Activated CD4-positive, alpha-beta T cell treated with anti-CD3 and anti-CD28 coated beads for 1 hour (primary cell): ENCODE measurements at places on chromosomes 4 and X.

GRCh38 chr4:100162027-100162685 is 28.1 kb downstream of the DDIT4L start:
- DNase-seq: no peak

- DNase-seq: no peak
These were observed 89.8 kb upstream of the ADGRG2 start for GRCh38 chrX:19212037-19212436.

GRCh38 chr4:36206012-36206411 is 38.3 kb downstream of the ARAP2 start:
- no peak for DNase-seq

GRCh38 chrX:23890933-23891332 is 16.8 kb downstream of the APOO start:
- DNase-seq: no peak

DNA sequence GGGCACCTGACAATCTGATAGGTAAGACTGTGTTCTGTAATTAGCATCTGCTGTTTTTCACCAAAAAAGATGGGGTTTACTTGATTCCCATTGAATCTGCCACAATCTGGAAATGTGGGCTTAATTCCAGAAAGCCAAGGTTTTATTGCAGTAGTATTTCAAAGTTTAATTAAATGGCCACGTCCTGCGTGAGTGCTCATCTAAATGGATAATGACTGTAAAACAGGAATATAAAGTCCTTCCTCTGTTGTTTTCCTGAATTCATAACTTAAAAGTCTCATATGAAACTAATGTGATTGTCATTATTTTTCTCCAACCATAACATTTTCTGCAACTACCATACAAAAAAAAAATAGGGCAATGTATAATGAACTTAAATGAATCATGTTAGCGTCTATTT is 2.4 kb downstream of the PGM2 start:
- DNase-seq: no peak

GRCh38 chr4:53527930-53528329 is 63.4 kb downstream of the LNX1 start:
- DNase-seq: no peak

GRCh38 chrX:108511721-108512120 is 72.1 kb downstream of the COL4A5 start:
- DNase-seq: no peak

- no peak for DNase-seq
These were observed 22.3 kb downstream of the UGT2A2 start for GRCh38 chr4:69617083-69617694.

GRCh38 chr4:69831270-69831627 is 28.7 kb downstream of the SULT1E1 start:
- no peak for DNase-seq

- DNase-seq: no peak
These were observed 414.1 kb downstream of the CENPC start for GRCh38 chr4:67131224-67131623.

- no peak for DNase-seq
These were observed 331.4 kb downstream of the ARHGAP24 start for GRCh38 chr4:85806334-85806733.

DNA sequence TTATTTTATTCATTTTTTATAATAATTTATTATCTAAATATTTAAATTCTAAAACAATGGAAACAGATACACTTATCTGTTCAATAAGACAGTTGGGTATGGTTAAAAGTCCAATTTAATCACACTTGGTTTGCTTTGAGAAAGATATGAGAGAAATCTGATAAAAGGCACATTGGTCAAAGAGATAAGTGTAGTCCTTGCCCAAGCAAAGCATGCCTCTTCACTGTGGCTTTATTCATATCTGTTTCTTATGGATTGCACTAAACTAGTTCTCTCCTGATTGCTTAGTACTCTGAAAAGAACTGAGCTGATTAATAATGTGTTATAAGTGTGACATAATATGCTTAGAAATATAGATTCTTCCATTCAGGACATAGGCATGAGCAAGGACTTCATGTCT is 39.8 kb downstream of the CXCL1 start:
- no peak for DNase-seq

DNA sequence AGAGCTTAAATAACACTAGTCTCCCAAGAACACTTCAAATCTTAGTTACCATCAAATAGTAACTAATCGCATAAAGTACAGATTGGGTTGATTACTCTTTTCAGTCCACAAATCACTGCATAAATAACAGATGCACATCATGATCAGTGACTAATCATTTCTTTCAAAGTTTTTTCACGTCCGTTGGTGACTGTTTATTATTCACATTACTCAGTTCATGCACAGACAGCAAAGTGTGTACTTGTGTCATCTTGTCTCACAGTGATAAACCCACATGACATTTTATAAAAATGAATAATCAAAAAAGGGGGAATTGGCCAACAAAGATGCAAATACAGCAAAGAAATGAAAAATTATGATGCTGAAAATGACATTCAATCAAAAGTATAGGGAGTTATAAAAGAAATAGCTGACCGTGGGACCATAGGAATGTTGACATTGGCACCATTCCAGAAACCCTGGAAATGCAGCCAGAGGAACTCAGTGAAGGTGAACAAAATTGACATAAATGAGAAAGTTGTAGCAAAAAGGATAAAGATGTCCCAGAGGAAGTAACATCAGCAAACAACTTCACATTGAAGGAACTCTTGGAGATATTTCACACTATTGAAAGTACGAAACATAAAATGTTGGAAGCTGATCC is 161.5 kb downstream of the SOX3 start:
- no peak for DNase-seq

GRCh38 chr4:159239629-159240028 is 136.8 kb downstream of the RAPGEF2 start:
- DNase-seq: no peak

- DNase-seq: no peak
These were observed 2.1 kb downstream of the HHIP start for GRCh38 chr4:144648042-144648441.

DNA sequence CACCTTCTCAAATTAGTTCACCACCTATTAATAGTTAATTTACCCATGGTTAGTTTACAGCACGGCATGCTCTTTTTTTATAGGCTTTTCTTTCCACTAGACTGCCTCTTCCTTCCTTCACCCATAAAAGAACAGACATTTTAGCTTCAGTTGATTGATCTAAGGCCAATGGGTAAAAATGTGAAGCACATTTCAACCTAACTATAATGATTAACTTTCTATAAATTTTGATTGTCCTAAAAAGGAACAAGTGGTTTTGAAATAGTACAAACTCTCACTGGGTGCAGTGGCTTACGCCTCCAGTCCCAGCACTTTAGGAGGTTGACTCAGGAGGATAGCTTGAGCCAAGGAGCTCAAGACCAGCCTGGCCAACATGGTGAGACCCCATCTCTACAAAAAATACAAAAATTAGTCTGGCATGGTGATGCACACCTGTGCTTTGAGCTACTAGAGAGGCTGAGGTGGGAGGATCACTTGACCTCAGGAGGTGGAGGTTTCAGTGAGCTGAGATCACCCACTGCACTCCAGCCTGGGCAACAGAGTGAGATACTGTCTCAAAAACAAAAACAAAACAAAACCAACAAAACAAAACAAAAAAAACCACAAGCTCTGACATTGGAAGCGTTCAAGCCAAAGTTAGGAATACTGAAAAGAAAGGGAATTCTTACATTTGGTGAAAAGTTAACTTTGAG is 89.9 kb upstream of the FAT1 start:
- no peak for DNase-seq

DNA sequence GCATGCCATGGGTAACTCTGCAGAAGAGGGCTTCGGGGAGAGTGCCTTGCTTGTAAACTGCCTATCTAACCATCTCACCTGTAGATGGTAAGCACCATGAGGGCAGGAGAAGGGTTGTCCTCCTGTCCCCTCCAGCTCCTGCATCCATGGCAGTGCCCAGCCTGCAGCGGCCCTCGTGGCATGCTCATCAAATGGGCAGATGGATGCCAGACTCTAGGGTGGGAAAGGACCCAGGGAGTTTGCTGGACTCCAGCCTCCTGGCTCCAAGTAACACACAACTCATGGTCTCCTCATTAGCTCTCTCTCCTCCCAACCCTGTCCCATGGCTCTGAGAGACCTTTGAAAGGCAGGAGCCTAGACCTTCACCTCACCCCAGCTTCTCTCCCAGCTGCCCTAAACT is 29.7 kb upstream of the CRMP1 start:
- no peak for DNase-seq

- no peak for DNase-seq
These were observed 10.2 kb downstream of the BEND2 start for GRCh38 chrX:18210470-18210869.

DNA sequence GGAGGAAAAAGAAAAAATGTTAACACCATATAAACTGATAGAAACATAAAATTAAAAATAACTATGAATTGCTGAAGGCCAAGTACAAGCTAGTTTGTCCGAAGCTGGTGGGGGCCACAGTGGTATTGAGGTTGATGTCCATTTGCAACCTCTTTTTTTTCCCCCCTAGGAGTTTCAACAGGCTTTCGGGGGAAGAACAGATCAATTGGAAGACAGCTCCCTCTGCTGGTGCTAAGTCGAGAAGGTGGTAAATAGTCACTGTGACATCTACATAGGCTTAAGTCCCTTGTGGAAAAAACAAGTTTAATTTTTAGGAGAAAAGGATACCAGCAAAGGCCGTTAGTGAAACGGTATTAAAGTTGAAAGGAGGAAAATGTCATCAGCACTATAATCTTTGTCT is 115.7 kb upstream of the ZXDA start:
- no peak for DNase-seq

DNA sequence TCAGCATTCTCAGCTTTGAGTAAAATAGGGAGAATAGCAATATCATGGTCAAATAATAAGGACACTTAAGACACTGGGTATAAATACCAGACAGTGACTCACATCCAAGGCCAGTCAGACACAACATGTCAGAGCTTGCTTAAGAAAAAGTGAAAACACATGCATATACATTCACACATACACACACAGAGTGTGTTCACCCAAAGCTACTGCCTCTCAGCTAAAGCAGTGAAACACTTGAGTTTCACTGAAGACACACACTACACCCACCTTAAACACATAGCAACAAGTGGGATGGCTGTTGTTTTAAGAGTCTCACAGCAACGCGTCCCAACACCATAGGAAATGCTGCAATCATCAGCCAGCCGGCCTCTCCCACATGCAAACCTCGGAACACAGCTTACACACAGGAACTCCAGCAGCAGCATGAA is 14.4 kb downstream of the SHROOM4 start:
- no peak for DNase-seq

GRCh38 chr4:98566361-98567008 is 91.9 kb downstream of the TSPAN5 start:
- DNase-seq: no peak

GRCh38 chrX:118368398-118368797 is 22.5 kb downstream of the WDR44 start:
- no peak for DNase-seq

DNA sequence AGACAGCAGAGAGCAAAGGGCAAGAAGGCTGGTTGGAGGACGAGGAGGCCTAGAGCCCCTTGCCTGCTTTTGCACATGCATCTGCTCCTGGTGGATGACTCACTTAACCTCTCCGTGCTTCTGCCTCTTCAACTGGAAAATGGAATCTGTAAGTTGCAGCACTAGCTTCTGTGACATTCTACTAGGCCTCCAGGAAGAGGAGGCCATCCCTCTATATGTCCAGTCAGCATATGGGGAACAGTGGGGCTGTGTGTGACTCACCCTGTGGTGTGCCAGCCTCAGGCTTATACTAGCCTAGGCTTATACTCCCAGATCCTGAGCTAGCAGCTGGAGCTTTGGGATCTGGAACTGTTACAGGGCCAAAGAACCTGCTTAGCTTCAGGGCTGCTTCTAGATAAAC is 36.0 kb downstream of the RTL9 start:
- no peak for DNase-seq

GRCh38 chrX:86215260-86215659 is 67.0 kb downstream of the DACH2 start:
- no peak for DNase-seq

- DNase-seq: no peak
These were observed 91.0 kb upstream of the MAPK10 start for GRCh38 chr4:86450861-86451260.

GRCh38 chr4:140659943-140660700 is 91.4 kb upstream of the UCP1 start:
- DNase-seq: no peak

- DNase-seq: no peak
These were observed 9.5 kb downstream of the OGT start for GRCh38 chrX:71542411-71542810.

DNA sequence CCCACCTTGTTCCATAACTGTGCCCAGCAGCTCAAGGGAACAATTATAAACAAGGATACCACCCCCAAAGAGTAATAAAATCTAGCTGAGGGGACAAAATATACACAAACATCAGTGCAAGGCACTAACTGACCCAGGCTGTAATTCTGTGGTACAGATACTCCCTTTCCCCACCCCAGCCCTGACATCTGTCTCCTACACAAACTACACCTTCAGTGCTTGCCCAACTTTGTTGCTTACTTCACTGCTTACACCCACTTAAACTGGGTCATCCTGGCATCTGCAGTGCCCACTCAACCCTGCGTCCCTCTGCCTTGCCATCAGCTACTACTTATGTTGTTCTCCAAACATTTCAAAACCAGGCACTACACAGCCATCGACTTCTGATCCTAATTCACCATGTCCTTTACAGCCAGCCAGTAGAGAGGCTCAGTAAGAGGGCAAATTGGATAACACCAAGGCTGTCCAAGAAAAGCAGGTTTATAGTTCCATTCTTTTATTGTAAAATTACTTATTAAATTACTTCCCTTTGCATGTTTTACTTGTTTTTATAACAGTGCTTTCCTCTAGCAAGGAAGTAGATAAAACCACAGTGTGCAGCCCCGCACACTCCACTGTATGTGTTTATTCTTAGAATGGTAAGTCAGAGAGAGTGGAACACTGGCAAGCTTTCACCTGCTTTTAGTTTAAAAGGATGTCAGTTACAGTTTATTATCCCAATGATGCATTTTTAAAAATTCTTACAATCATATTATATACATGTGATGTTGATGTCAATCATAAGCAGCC is 149.6 kb downstream of the INPP4B start:
- DNase-seq: no peak

DNA sequence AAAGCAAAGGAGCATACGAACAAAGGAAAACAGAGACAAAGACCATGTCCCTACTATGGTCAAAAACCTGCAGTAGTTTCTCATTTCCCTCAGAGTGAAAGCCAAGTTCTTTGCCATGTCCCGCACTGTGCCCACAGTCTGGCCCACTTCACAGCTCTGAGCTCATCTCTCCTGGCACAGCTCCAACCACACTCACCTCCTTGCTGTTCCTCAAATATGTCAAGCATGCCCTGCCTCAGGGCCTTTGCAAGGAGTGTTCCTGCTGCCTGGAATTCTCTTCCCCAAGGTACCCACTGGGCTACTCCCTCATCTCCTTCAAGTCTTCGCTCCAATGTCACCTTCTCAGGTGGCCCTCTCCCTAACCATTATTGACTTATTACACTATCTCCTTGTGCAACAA is 72.1 kb downstream of the COX18 start:
- DNase-seq: no peak

DNA sequence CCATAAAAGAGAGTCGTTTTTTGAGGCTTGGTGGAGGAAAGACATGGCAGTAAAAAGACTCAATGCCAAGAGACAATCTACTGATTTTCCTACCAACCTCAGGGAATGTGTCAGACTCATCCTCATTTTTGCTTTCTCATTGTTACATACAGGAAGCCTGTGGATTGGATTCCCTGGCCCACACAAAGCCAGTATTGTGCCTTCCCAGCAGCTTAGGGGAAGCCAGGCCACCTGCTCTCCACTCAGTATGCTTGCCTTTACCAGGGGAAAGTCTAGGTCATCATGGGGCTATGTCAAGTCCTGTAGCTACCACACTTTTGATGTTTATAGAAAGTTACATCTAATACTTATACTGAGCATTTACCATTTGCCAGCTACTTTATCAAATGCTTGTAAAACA is 11.0 kb downstream of the BMX start:
- DNase-seq: no peak
